Kidney capillary endothelial cell (primary cell): ENCODE measurements at places on chromosomes 12 and 14.
A peak's percentile ranks its signal among the peaks of the same experiment; 100 is the strongest.

DNA sequence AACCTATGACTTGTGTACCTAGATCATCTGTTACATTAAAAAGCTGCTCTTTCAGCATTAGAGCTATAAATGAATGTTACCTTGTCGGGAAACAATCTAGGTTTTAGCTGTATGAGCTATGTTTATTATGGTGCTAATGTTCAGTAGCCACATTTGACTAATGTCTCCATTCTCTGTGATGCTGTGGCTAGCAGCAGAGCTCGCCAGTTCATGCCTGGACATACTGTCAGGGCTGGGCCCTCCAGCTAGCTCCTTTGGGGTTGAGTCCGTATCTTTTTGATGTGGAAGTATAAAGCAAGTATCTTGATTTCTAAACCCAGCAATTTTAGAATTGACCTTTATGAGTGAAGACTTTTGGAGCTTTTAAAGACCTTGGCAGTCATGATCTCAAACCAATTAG is 36.1 kb downstream of the USP44 start:
- no peak for DNase-seq

- DNase-seq = no peak
Observed at GRCh38 chr14:29463727-29464395, 463.8 kb downstream of the PRKD1 start.

GRCh38 chr14:89144066-89144465 is 273.0 kb downstream of the FOXN3 start:
- DNase-seq = no peak

GRCh38 chr14:104016873-104017650 is 68.4 kb upstream of the ASPG start:
- DNase-seq = no peak

DNA sequence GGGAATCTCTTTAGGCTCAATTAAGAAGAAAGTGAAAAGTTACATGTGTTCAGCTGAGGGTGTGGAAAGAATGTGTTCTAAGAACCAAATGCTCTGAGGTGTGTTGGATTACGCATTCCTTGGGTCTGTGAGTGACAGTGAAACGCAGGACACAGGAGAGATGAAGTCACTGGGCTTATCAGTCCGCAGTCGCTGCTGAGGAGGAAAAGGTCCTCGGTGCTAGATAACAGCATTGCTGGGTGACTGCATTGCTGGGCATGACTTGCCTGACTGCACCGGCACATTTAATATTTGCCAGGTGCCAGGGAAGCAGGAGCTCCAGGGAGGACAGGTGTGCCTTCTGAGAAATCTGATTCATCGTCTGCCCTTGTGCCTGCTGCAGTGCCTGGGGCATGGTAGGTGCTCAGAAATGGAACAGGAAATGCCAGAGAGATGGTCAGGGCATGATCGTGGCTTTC is 64.4 kb upstream of the FZD10 start:
- no peak for DNase-seq

DNA sequence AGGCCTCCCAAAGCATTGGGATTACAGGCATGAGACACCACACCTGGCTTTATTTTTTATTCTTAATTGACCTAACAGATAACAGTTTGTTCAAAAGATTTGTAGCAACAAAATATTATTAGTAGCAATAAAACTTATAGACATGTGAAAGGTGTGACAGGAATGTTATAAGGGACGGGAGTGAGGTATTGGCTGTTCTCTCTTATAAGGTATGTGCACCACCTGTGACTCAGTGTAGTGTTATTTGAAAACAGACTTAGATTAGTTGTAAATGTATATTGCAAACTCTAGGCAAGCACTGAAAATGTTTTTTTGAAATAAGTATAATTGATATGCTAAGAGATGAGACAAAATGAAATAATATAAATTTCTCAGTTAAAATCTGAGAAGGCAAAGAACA is 57.8 kb downstream of the KLRG1 start:
- no peak for DNase-seq

DNA sequence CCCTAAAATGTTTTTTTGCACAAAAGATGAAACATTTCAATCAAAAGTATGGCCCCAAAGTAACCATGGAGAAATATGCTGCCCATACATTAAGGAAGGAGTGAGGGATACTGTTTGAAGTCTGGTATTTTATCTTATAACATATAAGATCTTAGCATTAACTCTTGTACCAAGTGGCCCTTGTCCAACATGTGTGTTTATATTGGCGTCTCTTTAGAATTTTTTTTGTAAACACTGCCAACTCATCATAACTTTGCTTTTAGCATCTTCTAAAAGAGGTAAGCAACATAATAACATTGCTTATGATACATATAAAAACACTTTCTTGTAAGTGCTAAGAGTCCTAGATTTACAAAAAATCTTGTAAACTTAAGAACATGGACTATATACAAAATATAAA is 419.7 kb downstream of the ADAMTS20 start:
- DNase-seq = no peak

DNA sequence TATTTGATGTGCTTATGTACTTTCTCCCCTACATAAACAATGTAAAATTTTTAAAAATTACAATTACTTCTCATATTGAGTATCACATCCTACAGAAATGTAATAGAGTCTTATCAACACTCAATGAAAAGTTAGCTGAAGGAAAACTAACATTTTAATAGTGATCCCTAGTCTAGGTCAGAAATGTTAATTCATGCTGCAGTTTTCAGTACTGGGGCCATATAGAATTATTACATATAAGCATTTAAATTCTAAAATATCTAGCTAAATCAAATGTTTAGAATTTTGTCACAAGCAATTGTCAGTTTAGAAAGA is 37.8 kb downstream of the SLC6A15 start:
- no peak for DNase-seq

DNA sequence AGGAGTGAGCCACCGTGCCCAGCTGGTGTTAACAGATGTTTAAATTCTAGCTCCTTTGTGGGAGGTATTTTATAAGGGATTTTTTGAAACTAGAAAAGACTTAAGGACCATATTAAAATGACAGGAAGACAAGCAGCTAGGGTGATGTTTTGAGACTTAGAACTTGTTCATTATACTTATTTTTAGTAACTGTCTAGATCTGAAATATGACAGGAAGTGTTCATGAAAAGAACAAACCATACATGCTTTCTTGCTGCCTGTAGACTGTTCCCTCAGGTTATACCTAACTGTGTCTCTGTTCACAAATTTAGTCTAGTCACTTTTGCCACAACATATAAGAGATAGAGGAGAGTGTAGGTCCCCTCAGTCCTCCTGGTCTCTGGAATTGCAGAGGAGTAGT is 36.9 kb upstream of the KCNH3 start:
- no peak for DNase-seq

DNA sequence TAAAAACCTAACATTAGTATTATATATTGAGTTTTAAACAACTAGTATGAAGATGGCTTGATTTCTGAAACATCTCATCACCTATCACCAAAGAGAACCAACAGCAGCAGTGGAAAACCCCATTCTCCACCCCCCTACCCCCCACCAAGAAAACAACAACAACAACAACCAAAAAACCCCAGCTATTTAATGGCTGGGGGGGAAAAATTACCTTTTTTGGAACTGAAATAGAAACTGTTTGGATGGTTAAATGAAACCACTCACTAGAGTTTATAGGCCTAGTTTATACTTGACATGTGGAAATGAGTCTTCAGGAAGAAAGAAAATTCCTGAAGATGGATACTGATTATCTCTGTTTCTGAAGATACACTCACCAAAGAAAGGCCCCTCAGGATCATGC is 30.3 kb downstream of the PPP2R5E start:
- DNase-seq = no peak

DNA sequence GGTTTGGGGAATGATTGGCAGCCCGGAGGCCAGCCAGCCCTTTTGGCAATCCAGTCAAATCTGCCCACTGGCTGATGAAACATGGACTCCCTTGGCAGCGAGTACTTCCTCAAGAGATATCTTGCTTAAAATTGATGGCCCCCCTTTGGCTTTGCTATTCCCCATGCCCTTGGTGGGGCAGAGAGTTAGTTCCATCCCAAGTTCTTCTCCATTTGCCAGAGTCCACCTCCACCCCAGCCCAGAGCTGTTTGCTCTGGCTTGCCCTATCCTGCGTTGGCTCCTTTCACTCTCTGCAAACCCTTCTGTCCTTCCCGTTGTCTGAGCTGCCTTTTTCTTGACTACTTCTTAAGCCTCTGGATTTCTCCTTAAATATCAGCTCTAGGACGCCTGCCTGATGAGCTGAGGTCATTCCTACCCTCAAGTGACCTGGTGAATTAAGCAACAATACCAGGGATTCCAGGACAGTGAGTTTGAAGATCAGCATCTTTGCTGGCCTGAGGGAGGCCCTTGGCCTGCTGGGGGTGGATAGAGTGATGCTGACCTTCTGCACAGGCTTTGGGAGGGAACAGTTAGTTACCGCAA is 212.0 kb downstream of the CACNA1C start:
- DNase-seq = no peak

GRCh38 chr14:101372894-101373620 is 188.2 kb upstream of the DIO3 start:
- no peak for DNase-seq

DNA sequence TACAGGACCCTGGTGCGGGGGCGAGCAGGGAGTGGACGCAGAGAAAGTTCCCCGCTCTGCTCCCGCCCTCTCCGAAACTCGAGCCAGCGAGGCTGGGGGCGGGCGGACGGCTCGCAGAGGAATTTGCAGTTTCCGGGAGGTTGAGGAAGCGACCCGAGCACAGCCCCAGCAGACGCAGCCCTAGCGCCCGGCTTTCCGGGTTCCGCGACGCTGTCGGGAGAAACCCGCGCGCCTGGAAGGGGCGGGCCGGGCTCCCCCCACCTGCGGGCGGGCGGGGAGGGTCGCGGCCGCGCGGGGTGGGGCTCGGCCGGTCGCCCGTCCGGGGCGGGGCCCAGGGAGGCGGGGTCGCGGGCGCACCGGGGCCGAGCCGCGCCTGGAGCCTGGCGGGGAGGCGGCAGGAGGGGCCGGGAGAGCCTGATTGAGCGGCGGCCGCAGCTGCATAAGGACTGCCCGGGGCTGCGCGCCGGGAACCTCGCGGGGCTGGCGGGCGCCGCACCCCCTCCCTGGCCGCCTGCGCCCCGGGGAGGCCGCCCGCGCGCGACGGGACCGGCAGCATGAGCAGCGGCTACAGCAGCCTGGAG is at the start of gene RASSF3:
RASSF3 (plus strand) TSS at position 417 of the 581 bp plus-strand sequence; CDS start at position 555, 138 bp downstream.
- peak; percentile 68 for DNase-seq

DNA sequence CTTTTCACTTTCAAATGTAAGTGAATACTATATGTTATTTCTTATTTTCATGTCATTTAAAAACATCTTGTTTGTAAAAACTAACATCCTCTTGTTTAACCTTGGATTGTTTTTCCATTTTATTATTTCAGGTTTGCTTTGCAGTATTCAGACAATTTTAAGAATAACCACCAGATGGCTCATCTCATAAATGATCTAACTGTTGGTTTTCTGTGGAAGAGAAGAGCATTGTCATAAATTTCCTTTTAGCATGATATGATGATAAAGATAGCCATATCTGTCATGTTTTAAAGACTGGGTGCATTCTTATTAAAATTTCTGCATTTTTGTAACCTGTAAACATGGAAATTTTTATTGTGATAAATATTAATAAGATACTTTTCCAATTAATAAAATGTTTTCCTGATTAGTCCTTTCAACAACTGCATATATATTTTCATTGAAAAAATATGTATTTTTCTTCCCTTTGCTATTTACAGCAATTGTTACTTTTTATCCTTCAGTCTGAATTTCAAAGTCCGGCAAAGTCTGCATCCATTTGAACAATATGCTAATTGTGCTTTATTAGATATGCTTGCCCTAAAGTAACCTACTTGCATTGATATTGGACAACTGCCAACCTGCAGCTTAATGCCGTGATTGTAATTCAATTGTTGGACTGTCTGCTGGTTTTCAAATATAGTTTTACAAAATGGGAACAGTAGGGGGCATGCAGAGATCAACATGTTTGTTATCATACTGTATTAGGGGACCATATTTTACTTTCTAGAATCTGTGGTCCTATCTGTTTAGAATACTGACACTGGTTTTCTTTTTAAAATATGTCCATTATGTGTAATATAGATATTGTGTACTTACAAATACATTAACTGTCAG is 163.4 kb downstream of the GARIN6 start:
- peak; percentile 10 for DNase-seq

GRCh38 chr14:96307434-96307833 is 51.4 kb downstream of the BDKRB1 start:
- DNase-seq = no peak

DNA sequence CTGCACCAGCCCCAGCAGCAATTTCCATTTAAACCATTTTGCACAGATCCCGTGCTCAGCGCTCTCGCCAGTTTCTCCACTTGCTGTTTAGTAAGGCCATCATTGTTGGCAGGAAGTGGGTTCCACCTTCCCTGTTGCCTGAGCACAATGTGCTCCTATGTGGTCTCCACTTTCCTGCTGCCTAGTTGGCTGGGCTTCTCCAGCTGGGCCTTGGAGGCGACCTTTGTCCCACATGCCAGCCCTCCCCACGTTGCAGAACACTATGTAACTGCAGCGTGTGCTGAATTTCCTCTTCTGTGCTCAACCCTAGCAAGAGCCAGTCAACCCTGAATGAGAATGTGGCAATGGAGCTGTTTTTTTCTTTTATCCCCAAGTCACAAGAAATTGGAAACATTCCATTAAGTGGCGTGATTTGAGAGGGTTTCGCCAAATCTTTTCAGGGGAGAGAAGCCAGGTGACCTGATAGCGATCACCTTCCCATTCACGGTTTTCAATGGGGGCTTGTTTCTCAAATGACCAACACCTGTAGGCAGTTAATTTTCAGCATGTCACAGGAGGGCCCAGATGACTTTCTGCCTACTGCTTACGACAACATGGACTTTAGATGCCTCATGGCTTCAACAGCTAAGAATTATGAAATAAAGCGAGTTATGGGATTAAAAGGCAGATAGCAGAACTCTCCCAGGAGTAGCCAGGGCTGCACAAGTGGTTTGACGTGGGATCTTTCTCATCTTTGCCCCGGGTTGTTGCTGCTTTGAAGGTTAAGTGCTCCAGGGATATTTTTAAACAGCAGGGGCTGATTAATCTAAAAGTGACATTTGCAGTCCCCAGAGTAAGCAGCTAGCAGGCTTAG is at the start of gene ACACB:
ACACB (plus strand) TSS at position 830 of the 853 bp plus-strand sequence. CDS start 22,819 bp downstream, outside the sequence.
- no peak for DNase-seq

GRCh38 chr12:54300225-54300731 is 537 bp downstream of the NFE2 start:
- DNase-seq = no peak

DNA sequence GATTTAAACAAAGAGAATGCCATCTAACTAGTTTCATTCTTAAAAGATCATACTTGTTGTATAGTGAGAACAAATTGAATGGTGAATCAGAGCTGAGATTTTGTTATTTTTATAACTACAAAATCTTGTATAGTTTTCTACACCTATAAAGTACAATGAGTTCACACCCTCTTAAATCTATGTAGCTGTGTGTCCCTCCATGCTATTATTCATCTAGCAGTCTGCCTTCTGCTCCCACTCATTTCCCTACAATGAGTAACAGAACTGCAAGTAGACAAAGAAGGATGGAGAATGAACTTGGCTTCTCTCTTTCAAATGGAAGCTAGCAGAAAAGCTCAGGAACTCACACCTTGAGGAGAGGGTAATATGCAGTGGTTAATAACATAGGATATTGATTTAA is 7.1 kb downstream of the IFNG-AS1 start:
- DNase-seq = no peak

DNA sequence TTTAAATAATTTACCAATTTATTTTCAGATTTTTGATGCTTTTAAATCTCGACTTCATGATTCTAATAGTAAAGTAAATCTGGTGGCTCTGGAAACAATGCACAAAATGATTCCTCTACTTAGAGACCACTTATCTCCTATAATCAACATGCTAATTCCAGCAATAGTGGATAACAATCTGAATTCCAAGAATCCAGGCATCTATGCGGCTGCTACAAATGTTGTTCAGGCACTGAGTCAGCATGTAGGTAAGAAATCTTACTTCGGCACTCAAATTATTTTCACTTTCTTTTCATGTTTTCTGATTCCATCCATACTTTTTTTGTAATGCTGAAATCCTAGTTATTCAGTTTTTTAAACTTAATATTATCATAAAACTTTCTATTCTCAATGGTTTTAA is 15.5 kb upstream of the PRPF39 start:
- DNase-seq = no peak
